ENCODE measurements at places on chromosomes 7 and 10.

DNA sequence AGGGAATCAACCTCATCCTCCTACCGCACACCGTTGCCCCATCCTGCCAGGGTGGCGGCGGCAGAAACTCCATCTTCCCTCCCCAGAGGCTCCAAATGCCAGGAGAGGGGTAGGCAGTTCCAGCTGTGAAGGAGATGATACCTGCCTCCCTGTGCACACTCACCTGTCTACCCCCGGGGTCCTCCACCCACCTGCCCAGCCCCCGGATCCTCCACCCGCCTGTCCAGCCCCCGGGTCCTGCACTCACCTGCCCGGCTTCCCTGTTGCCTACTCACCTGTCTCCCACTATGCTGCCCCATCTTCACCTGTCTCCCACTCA is 13.4 kb upstream of the DNAAF5 start:
- no peak for DNase-seq

DNA sequence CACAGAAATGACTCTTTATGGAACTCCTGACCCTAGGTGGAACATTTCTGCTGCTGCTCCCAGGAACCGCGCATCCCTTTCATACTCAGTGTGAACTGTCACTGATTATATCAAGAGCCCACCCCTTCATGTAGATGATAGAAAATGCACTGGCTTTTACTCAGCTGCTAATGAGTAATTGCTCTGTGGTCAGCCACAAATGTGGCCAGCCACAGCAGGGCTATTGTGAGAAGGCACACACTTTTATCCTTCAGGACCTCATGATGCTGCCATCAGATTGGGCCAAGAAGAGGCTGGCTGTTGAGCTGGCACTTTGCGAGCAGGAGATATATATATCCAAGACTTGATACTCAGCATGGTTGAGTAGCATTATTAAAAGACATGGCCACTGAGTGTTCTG is 124.7 kb downstream of the CFAP58 start:
- DNase-seq, result no peak

GRCh38 chr10:121865554-121865953 is 62.3 kb downstream of the ATE1 start:
- no peak for DNase-seq

DNA sequence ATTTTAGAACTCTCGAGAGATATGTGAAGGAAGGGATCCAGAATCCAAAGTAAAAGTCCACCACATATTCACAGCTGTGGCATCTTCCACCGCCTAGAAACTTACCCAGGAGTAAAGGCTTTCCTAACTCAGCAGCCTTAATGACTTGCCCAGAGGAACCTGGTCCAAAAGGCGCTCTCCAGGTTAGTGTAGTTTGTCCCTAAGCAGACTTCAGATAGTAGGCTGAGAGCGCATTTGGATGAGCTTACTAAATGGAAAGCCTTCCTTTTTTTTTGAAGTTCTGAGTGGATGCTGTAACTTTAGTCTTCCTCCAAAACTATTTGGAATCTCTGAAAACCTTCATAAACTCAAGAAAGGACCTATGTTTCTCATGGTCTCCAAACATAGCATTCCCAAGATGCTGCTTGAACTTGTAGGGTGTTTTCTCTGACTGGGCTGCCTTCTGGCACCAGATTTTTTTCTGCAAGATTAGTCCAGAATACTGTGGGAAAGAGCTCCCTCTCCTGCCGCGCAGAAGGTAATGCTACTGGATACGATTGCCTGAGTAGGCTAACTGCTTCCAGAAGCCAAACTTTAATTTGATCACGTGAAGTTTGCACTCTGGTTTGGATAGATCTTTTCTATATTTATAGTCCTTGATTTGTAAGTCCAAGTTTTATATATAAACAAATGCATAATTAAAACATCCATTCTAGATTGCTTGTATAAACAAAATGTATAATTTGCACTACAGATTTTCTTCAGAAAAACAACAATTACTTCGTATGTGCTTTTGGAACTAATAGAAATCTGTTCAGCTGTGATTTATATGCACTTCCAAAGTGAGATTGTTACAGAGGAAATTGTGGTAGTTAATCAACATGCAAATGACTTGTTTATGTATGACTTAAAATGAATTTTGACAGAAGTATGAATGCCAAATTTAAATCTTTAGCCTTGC is 19.6 kb upstream of the GPR37 start:
- DNase-seq, result peak; percentile 81
